Stimulated activated CD8-positive, alpha-beta memory T cell treated with anti-CD3 and anti-CD28 coated beads, Interleukin-4, amount 100 ng/mL, for 1 hour (primary cell): ENCODE measurements at places on chromosomes 1 and 21.

DNA sequence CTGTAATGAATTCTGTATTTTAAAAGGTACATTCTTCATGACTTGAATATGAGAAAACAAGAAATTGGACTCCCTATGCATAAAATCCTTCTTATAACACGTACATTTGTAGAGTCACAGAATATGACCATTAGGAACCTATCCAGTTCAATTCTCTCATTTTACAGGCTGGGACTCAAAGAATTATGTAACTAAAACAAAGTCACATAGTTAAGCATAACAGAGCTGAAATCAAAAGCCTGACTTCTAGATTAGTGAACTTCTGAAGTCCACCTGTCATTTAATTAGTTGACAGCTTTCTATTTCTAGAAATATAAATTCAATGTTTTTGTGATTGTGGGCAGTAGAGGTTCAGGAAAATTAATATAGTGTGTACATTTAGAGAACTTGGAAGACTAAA is 20.3 kb upstream of the TTLL7 start:
- DNase-seq: no peak

DNA sequence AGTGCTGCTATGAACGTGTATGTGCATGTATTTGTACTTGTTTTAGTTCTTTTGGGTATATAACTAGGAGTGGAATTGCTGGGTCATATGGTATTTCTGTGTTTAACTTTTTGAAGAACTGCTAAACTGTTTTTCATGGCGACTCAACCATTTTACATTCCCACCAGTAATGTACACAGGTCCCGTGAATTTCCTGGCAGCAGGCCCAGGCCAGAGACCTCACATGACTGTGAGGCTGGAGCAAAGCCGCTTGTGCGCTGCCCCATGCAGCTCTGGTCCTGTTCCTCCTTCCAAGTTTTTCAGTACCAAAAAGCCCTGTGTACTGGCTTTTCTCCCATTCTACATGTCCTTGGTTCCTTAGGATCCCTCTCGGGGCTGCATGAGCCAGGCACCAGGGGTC is 29.6 kb downstream of the ACOT11 start:
- no peak for DNase-seq

DNA sequence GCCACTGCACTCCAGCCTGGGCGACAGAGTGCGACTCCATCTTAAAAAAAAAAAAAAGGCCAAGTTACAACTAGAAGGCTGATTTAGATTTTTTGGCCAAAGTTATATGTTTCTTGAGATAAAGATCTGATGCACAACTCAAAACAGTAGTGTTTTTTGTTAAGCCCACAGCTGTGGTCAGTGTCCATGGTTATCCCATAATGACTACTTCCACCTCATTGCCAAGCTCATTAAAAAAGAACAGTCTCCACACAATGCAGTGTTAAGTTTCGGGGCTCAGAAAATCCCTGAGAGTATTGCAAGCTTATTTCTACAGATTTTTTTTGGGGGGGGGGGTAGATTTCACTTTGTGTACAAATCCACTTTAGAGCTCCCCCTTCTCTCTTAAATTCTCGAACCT is 120.5 kb downstream of the RUNX1 start:
- no peak for DNase-seq

- no peak for DNase-seq
Observed at GRCh38 chr1:165855010-165855838, 27.8 kb downstream of the UCK2 start.

DNA sequence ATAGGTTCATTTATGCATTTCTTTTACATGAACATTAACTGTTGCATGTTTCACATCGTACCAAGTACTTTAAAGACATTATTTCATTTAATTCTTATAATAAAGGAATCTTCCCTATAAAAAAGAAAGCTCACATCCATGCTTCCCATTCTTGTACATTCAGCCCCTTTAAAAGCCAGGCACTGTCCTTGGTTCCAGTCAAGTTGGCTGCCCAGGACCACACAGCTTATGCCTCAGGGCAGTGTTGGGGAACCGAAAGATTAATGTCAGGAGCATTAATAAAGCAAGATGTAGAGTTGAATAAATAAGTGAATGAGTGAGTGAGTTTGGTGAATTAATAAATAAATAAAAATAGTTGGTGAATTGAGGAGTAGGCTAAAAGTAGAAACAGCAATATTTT is 409.4 kb upstream of the DAB1 start:
- DNase-seq: no peak
